H4 (cell line): ENCODE measurements at places on chromosomes 3 and 15.
A peak's percentile ranks its signal among the peaks of the same experiment; 100 is the strongest.

DNA sequence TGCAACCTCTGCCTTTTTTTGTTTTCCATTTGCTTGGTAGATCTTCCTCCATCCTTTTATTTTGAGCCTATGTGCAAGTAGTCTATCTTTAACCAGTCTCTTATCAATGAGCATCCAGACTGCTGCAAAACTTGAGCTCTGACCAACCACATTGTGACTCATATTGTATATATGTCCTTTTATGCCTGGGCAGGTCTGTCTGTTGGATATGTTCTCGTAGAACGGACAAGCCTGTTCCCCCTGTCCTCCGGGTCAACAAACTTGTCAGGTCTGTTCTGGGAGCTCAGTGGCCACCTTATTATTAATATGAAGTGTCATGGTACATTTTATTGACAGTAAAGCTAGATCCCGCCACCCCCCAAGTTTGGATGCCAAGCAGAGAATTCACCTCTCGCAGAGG lies 252.9 kb upstream of the ST8SIA2 start:
- no peak for DNase-seq

GRCh38 chr3:81218023-81218422 lies 543.4 kb downstream of the GBE1 start:
- peak; percentile 2 for DNase-seq

- DNase-seq: no peak
These were observed 4.2 kb downstream of the BCL2A1 start for GRCh38 chr15:79966634-79967297.

GRCh38 chr3:70519913-70520659 lies 207.6 kb upstream of the MDFIC2 start:
- no peak for DNase-seq

- no peak for DNase-seq
These were observed 4.8 kb downstream of the LRRC58 start for GRCh38 chr3:120344349-120344748.

DNA sequence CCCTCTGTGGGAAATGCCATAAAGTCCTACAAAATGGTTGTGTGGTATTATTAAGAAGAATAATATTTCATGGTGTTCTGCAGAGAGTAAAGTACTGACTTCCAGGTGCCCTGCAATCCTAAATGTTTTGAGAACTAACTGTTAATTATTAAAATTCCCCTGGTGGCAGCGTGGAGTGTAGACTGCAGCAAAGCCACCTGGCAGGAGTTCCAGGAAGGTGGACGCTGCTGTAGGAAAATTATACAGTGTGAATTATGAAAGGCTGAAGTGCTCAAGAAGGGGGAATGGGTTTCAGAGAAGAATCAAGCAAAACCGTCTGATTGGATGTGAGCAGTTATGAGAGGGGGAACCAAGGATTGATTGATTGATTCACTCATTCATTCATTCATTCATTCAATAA lies 572.4 kb upstream of the PPP2R3A start:
- no peak for DNase-seq

GRCh38 chr3:148439254-148439822 lies 258.4 kb upstream of the AGTR1 start:
- DNase-seq: no peak

DNA sequence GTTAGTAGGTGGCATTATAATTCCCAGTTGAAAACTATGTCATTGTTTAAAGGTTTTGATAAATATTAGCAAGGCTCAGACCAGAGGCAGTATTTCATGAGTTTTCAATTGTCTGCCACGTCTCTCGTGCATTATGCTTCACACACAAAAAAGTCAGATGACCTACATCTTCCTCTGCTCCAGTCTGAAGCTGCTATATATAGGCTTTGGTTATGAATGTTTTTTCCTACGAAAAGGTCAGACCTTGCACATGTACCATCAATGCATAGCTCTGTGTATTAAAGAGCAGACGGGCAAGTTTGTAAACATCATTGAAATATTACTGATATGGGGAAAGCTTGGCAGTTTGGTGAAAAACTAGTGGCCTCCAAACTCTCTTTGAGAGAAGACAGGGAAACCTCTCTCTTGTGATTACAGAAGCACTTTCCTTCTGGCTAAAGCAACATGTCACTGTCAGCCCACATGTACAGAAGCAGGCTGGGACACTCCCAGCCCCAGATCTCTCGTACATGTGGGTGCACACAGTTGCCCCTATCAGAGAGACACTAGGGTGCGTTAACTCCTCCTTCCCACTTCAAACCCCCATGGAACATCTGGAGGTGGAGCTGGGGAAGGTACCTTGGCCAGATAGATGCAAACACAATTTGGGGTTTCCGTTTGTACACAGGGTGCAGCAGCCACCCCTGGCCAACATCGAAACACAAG lies 184.0 kb upstream of the BCL6 start:
- no peak for DNase-seq

GRCh38 chr3:184748219-184749135 lies 36.6 kb upstream of the MAGEF1 start:
- DNase-seq: no peak

DNA sequence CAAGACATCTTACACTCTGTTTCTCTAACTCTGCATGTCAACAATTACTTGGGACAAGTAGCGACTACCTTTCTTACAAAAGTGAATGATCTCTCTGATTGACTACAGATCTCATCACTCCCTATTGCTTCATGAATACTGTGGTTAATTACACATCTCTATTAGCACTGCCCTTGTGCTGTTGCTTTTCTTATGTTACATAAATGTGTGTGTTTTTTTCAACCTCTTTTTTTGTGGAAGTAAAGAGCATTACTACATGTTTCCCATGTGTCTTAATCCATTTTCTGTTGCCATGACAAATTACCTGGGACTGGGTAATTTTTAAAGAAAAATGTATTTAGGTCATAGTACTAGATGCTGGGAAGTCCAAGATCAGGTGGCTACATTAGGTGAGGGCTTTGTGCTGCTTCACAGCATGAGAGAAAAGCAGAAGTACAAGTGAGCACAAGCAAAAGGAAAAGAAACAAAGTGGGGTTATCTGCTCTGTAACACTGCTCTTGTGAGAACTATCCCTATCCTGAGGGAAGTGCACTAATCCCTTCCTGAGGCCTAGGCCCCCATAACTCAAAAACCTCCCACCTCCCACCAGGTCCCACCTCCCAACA lies 298.2 kb upstream of the SATB1 start:
- no peak for DNase-seq

DNA sequence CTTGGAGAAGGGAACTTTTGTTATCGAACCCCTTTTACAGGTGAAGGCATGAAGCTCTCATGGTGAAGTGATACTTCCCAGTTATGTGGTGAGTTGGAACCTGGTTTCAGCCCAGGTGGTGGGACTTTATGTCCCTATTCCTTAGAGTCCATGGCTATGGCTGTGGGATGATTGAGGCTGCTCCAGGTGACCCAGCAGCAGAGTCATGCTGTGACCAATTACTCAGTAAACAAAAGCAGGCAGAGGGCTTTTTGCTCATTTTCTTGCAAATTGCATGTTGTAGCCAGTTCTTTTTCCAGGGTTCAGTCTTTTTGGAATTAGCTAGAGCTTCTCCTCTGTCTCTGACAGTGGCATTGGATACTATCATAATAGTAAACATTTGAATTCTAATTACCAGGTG lies 70.7 kb downstream of the CACNA2D3 start:
- DNase-seq: no peak

GRCh38 chr15:95078003-95078402 lies 846.6 kb downstream of the MCTP2 start:
- no peak for DNase-seq

DNA sequence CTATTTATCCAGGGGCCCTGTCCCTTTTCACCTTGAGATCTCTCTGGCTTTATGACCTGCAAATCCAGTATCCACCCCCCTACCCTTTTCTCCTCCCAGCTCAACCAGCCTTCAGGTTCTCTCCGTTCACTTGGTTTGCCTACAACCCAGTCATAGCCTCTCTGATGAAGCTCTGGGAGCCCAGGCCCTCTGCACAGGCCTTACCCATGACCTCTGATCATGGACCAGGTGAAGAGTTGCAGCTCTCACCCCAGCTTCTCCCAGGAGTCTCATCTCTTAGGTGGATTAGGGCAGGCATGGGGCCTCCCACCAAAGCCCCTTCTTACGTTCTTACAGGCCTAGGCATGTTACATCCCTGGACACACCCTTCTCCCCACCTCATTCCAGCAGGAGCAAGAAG lies 59.8 kb downstream of the EXOG start:
- DNase-seq: no peak

DNA sequence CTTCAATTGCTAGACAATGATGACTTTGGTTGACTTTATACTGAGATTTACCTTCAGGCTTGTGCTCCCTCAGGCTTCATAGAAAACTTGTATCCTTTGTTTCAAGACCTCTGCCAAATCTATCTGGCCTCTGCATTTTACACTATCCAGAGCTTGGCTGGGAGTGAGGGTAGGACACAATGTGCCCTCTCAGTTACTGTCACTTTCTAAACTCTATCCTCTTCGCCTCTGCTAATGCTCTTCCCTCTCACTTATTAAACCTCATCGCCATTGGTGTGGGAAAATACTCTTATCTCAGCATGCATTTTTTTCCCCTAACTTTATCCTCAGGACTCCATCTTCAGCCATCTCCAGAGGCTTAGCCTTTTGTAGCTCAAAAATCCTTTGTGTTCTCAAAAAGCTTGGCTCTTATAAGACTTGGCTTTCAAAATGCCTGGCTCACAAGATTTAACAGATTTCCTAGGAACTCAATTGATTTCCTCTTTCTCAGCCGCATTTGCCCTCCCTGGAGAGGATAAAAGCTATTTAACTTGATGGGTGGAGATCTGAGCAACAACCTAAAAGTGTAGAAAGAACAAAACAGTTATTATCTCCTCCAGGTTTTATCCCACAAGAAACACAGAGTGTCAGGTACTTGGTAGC lies 28.3 kb downstream of the SUCNR1 start:
- no peak for DNase-seq

DNA sequence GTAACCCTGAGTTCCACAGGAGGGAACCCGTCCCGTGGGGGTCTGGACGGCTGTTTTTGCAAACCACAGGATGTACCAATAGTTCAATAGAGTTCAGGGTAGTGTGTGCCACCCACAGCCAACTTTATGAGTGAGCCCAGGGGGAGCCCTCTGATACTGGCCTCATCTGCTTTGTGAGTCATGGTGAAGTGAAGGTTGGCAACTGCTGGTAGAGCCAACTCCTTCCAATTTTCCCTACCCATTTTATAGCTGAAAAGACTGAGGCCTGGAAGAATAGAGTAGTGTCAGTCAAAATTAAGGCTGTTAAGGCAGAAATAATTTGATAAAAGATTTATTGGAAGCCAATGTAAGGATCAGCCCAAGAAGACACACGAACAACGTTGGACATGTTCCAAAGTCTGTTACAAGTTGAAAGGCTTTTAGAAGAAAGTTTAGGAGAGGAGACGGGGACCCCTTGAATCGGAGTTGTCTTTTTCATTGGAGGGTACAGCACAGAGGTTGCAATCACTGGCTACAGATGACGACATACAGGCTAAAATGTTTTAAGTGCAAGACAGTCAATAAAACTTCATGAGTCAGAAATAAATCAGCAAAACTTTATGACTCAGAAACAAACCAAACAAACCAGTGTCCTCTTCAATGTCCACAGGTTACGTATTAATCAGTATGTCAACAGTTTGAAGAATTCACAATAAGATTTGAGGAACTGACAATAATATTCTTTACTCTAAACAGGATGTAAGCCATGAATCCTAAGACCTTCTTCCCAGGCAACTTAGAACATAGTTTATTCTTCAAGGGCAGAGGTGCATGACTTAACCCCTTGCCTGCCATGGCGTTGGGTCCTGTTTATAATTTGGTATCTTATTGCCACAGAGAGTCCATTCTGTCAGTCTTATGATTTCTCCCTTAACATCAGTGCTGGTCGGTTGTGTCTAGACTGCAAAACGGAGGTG lies 62.9 kb upstream of the NR2E3 start:
- DNase-seq: peak; percentile 70

DNA sequence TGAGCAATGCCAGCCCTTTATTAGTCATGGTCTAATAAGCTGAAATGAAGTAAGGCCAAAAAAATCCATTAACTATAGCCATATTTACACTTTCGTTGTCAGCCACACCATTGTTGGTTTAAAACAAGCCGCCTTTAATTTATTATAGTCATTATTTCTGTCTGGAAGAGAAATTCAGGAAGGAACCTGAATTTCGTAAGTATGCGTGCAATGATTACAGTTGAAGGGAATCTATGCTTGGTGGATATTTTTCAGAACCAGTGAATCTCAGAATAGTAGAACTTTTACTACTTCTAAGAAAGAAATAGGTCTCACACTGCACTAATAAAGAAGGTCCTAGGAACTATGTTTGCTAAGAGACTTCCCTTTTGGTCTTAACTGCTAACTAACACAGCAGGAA lies 59.1 kb downstream of the FAM43A start:
- no peak for DNase-seq

GRCh38 chr3:136958939-136959338 lies 1.2 kb downstream of the IL20RB start:
- DNase-seq: no peak

DNA sequence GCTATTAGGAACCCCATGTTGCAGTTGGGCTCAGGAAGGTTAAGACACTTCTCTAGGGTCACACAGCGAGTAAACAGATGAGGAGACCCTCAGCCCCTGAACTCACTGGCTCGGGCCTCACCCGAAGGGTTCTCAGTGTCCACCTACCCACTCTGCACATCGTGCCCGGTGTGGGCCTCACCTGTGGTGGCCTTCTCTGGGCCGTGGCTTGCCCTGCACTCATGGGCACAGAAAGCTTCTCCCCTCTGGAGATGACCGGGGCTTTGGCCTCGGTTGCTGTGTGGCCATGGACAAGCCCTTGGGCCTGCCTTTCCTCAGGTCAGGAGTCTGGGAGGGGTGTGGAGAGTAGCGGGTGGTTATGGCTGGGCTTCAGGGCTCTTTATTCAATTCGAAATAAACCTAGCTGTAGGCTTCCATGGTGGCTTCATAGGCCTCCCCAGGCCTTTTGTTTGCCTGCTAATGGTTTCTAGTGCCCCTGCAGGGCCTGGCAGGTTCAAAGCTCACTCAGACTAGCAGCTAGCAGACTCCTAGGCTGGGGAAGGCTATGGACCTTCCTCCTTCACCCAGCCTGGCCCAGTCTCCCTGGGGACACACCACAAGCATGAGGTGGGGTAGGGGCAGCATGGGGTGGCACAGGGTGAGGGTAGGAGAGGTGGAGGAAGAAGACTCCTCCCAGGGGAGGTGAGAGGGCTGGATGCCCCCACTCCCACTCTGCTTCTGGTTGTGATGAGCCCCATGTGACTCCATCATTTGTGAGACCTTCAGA lies 103.1 kb downstream of the LINGO1 start:
- no peak for DNase-seq

DNA sequence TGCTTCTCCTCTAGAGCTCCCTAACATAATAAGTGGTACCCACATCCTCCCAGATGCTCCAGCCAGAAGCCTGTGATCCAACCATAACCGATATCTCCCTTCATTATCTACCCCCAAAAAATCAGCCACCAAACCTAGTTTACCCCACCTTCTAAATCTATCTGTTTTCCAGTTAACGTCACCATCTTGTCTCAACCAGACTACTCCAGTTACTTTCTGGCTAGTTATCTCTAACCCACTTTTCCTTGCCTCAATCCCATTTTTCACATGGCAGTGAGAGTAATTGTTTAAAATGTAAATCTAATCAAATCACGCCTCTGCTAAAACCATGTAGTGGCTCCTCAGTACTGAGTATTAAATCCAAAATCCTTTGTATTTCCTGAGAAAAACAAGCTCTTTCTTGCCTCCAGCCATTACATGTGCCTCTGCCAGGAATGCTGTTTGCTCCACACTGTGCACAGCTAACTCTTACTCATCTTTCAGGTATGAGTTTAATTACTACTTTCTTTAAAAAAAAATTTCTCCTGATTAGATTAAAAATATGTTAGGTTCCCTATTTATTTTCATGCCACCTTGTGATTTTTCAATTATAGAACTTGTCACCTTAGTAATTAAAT lies 15.4 kb downstream of the CCDC54 start:
- peak; percentile 44 for DNase-seq

- DNase-seq: no peak
These were observed 5.7 kb upstream of the CCDC80 start for GRCh38 chr3:112646623-112647022.
